ENCODE measurements at places on chromosomes 3 and 15.
A peak's percentile ranks its signal among the peaks of the same experiment; 100 is the strongest.

GRCh38 chr3:133301731-133302130, 98.1 kb upstream of the BFSP2 start:
- DNase-seq = no peak

- no peak for DNase-seq
Observed at GRCh38 chr15:83346342-83346741, 61.9 kb upstream of the BNC1 start.

- DNase-seq = no peak
Observed at GRCh38 chr3:141367038-141367730, 1.1 kb upstream of the ZBTB38 start.

GRCh38 chr3:7166460-7166859, 305.5 kb downstream of the GRM7 start:
- DNase-seq = no peak

DNA sequence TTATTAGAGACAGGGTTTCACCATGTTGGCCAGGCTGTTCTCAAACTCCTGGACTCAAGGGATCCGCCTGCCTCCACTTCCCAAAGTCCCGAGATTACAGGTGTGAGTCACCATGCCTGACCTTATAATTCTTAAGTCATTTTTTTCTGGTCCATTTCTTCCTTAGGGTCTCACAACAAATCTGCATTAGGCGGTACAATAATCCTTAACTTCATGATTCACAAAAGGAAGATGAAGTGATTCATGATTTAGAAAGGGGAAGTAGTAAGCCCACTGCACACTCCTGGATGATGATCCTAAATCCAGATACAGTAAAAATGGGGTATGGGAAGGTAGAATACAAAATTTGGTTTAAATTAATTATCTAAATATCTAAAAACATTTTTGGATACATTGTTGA, 45.0 kb upstream of the TKT start:
- DNase-seq = no peak

DNA sequence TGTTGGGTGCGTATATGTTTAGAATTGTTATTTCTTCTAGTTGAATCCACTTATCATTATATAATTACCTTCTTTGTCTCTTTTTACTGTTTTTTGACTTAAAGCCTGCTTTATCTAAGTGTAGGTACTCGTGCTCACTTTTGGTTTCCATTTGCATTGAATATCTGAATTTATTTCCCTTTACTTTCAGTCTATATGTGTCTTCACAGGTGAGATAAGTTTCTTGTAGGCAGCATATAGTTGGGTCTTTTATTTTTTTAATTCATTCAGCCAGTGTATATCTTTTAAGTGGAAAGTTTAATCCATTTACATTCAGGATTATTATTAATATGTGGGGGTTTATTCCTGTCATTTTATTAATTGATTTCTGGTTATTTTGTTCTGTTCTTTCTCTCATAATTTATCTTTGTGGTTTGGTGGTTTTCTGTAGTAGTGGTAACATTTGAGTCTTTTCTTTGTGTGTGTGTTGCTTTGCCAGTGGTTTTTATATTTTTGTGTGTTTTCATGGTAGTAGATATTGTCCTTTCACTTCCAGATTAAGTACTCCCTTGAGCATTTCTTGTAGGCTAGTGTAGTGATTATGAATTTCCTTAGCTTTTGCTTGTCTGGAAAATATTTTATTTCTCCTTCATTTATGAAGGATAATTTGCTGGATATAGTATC, 27.3 kb downstream of the STT3B start:
- no peak for DNase-seq

GRCh38 chr3:190739641-190740185, 122.8 kb downstream of the GMNC start:
- DNase-seq = no peak

GRCh38 chr15:84108728-84109127, 126.8 kb upstream of the GOLGA6L4 start:
- DNase-seq = no peak

GRCh38 chr15:51856714-51857380, 27.4 kb downstream of the TMOD3 start:
- no peak for DNase-seq

DNA sequence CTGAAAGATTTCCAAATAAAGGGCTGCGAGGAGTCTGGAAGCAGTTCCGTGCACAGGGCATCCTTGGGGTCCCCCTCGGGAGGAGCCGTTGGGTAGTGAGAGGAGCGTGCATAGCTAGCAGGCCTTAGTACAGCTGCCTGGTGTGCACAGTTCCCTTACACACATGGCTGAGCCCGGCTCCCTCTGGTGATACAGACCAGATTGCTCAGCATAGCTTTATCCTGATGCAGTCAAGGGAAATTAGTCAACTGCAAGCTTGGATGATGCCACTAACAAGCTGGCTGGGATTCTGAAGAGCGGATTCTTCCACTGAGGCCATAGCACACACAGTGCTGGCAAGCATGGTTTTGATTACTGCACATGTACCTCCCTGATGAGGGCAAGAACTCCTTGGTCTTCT, 349.4 kb downstream of the LRTM1 start:
- no peak for DNase-seq

GRCh38 chr3:192747145-192747544, 19.8 kb upstream of the FGF12 start:
- DNase-seq = no peak

GRCh38 chr3:146581951-146582467, 23.1 kb downstream of the PLSCR5 start:
- DNase-seq = no peak

DNA sequence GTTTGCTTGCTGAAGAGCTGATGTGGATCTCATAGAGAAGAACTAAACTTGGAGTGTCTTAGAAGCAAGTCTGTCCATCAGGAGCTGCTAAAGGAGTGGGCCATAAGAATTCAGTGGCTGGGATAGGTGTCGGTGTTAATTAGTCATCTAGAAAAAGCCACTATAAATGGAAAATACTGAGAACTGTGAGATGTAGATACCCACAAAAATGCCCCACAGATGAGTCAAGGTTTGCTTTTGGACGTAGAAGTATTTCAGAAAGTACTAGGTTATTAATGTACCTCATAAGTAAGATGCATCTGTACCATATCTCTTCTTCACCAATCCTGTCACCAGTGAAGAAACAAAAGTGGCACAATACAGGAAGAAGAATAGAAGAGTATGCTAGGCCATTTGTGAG, 530.9 kb upstream of the TGFBR2 start:
- DNase-seq = no peak

DNA sequence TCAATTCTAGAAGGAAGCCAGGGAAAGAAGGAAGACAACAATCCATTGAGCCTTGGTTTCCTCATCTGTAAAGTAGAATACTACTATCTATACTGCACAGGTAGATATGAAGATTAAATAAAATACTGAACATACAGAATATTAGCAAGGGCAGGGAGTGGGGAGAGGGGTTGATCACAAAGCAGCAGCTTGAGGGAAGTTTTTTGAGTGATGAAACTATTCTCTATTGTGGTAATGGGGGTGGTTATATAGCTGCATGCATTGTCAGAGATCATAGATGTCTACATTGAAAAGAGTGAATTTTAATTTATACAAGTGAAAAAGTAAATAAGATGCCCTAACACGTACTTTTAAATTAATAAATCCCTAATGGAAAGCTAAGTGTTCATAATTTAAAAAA, 242.6 kb upstream of the LRTM1 start:
- no peak for DNase-seq

- peak; percentile 37 for DNase-seq
Observed at GRCh38 chr15:90219421-90220141, 14.2 kb downstream of the CIB1 start.

DNA sequence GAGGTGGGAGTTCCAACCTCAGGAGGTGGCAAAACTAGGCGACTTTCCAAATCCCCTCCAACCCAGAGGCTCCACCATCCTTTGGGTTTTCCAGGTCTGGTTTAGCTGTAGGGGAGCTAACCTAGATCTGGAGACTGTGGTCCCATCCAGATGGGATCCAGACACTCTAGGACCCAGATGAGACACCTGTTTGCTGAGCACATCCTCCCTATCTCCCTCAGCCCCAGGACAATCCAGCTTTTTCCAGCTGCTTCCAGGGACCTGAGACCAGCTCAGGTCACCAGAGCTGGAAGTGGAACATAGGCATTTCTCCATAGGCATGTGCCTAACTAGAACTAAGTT, 18.2 kb downstream of the CRTAP start:
- no peak for DNase-seq

DNA sequence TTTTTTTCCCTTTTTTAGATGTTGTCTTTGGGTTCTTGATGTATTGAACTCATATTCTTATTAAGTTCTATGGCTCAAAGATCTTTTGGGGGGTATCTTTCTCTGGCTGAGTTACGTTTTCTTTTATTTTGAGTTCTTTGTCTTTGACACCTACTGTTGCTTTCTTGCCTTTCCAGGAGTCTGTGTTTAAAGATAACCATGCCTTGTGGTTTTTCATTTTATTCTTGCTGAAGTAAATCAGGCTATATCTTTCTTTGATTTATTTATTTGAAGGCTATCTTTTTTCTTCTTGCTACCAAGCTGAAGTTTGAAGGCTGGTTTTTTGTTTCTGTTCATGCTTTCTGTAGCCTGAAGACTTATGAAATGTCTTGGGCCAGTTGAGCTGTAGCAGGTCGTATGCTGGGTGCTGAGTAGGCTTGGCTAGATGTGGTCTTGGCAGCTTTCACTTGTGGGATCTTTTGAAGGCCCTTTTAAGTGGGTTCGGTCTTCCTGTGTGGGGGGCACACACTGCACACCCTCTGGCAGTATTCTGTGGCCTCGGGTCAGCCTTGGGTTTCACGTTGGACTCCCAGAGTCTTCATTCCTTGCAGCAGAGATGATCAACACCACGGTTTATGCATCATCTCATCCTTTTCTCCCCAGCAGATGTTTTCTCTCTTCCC, 17.5 kb downstream of the SLCO3A1 start:
- DNase-seq = no peak

DNA sequence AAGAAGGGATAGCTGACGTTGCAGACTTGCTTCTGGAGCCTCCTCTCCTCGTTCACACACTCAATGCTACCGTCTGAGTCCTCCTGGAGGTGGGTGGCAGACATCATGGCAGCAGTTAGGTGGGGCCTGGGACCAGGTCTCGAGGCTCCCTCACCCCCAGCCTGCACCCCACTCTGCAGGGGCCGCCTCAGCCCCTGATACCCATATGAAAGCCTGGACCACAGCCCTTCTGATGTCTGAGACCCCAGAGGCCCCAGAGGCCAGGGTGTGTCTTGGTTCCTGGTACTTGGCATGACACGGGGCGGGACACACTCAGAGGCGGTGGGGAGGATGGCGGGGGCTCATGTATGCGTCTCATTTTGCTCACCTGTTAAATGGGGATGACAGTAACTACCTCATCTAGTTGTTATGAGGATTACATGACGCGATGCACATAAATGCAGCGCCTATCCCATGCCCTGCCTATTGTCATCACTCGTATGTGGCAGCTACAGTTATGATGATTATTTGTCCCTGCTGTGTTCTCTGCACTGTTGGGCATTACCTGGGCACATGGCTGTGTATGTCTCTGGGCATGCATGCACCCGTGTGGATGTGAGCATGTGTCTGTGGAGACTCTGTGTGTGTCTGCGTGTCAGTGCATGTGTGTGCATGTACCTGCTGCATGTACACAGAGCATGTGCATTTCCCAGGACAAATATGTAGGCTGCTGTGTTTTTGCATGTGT, 39.9 kb downstream of the FEM1B start:
- DNase-seq = no peak

- no peak for DNase-seq
Observed at GRCh38 chr3:190644035-190644434, 130.2 kb downstream of the IL1RAP start.

DNA sequence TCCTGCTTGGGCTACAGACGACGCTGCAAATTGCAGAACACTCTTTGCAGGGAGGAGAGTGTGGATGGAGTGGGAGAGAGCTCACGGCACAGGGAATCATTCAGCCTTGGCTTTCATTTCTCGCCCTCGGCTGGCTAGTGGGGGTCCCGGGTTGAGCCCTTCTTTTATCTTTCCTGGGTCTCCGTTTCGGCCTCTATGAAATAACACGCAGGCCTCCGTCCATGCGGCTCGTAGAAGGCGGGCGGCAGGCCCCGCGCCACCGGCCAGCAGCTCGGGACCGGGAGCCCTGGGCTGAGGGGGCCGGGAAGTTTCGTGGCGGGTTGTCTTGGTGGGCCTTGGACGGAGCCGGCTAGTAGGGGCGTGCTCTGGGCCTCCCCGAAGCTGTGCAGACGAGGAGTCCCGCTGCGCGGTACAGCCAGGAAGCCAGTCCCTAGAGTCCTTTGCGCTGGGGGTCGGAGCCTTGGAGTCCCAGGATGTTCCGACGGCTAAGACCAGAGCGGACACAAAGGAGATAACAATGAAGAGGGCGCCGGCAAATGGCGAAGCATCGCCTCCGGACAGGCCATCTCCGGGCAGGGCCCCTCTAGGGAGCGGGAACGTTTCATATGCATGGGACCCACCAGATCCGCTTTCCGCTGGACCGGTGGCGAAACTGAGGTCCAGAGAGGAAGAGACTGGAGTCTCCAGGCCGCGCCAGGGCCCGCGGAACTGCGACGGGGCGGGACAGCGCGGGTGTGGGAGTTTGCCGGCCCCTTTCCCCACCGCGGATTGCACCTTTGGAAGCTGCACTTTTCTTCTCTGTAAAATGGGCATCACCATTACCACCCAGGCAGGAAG, 4.3 kb downstream of the RNU6-1 start:
- DNase-seq = no peak

- DNase-seq = no peak
Observed at GRCh38 chr15:91752081-91752785, 101.3 kb upstream of the SLCO3A1 start.

GRCh38 chr3:182212479-182213076, 500.9 kb downstream of the SOX2 start:
- DNase-seq = no peak

GRCh38 chr3:31890742-31891469, 90.2 kb downstream of the OSBPL10 start:
- DNase-seq = no peak

- no peak for DNase-seq
Observed at GRCh38 chr3:149620291-149621020, 37.4 kb downstream of the WWTR1 start.

- no peak for DNase-seq
Observed at GRCh38 chr3:183762304-183762703, 63.1 kb downstream of the MAP6D1 start.

DNA sequence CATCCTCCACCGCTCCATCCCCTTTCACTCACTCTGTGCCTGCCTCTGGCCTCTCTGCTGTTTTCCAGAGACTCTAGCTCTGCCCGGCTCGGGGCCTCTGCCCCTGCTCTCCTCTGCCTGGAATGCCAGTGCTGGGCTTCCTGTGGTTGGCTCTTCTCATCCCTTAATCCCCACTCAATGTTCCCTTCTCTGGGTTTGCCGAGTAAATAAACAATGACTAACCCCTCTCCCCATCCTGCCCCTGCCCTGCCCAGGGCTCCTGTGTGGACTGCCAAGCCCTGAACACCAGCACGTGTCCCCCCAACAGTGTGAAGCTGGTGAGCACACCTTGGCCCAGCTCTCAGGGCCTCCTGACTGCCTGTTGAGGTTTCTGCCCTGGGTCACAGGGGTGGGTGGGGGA, 12.2 kb downstream of the STAB1 start:
- no peak for DNase-seq

GRCh38 chr3:49553324-49553691, 969 bp upstream of the BSN start:
- DNase-seq = no peak

DNA sequence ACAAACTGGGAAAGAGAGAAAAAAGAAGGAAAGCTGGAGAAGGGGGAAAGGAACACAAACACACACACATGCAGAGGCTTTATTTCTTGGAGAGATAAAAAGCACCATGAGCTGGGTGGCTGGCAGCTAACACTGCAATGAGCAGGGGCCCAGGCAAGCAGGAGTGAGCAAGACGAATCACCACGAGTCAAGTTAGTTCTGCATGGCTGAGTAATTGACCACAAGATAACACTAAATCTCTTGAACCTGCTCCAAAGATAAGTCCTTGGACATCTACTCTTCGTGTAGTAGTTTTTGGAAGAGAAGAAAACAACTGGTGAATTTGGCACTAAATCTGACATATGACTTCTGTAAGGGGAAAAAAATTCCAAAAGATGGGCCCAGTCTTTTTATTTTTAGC, 100.9 kb downstream of the MYO5A start:
- no peak for DNase-seq
